Sigmoid colon (tissue), 7 donors: ENCODE measurements at places on chromosomes 1 and 21. TPM values are rescaled to one million over a fixed set of nuclear protein-coding genes. Genes with fewer than 3 reads are reported as not detected.

CD58 gene
- 36.6 TPM for total RNA-seq

TAS1R1 gene
- total RNA-seq = not detected

TP53BP2 gene
- 28.5 TPM for total RNA-seq

TMPRSS15 gene
- total RNA-seq = not detected

ZNF593OS gene
- not detected for total RNA-seq

KCNT2 gene
- total RNA-seq = 1.8 TPM

SNAP47 gene
- total RNA-seq = 36.3 TPM

- no peak overlapping the region for H3K27ac ChIP-seq
- H3K4me1 ChIP-seq = peaks cover 7% of the 10 kb centered on the region
- no peak overlapping the region for H3K4me3 ChIP-seq
- no peaks in the 10 kb centered on the region for H3K27me3 ChIP-seq
These were observed 146.0 kb downstream of the SLC30A10 start for GRCh38 chr1:219782311-219782710.

- DNase-seq = no peak
- H3K4me3 ChIP-seq = no peak overlapping the region
- H3K4me1 ChIP-seq = no peaks in the 10 kb centered on the region
- no peaks in the 10 kb centered on the region for H3K27me3 ChIP-seq
- H3K27ac ChIP-seq = no peak overlapping the region
- no peaks in the 10 kb centered on the region for H3K36me3 ChIP-seq
These were observed 273.7 kb downstream of the SRGAP2C start for GRCh38 chr1:121458291-121459048.

DNA sequence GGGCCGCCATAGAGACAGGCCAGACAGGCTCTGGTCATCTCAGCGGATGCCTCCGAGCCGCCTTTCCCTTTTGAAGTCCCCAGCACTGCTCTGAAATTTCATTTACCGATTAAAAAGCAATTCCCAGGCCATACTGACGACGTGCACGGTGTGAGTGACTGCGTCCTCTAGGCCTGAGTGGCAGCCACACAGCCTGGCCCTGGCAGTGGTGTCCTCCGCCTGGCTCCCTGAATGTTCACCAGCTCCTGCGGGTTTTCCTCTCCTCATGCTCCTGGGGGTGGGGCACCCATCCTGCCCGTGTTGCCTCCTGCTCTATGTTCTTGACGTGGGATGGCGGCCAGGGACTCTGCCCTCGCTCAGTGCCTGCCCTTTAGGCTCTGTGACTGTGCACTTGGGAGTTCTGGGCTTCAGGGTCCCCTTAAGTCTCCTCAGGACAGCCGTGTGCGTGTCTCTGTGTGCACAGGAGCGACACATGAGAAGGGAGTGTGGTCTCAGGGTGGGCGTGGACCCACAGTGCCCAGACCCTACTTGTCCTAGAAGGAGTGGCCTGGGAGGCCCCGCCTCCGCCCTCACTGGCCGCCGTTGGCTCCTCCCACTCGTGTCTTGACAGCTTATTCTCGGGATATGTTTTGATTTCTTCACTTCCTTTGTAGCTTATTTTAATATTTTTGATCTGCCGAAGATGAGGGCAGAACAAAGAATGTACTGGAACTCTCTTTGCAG lies 3.6 kb downstream of the SKI start:
- H3K4me3 ChIP-seq = peak overlapping the region; percentile 59
- peaks cover 78% of the 10 kb centered on the region for H3K4me1 ChIP-seq
- H3K27me3 ChIP-seq = no peaks in the 10 kb centered on the region
- DNase-seq = peak; percentile 95
- H3K27ac ChIP-seq = peak overlapping the region; percentile 92

DNA sequence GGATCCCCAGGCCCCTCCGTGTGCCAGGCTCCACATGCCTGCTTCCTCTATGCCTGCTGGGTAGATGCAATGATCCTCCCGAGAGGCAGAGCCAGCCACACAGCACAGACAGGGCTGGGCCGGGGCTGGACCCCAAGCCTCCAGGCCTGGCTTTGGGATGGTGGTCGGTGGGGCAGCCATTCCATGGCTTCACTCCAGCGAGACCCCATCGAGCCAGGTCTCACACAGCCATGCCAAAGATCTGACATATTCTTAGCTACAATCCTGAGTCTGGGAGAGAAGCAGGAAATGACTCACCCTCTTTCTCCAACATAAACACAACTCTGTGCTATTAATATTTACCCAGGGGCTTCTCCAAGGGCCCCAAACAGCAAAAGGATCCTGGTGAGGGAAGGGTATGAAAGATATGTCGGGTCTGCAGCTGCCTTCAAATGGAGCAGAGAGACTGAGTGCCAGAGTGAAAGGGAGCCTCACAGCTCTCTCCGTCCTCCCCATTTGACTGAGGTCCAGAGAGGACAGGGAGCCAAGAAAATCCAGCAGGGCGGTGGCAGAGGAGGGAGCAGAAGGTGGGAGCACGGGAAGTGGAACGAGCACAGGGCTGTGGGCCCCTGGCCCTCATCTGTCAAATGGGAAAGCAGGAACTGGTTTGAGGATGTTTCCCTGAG lies 639.5 kb downstream of the MATN1 start:
- H3K36me3 ChIP-seq = no peaks in the 10 kb centered on the region
- peak overlapping the region; percentile 18 for H3K27ac ChIP-seq
- H3K27me3 ChIP-seq = no peaks in the 10 kb centered on the region
- no peak for DNase-seq
- peaks cover 27% of the 10 kb centered on the region for H3K4me1 ChIP-seq
- no peak overlapping the region for H3K4me3 ChIP-seq

DNA sequence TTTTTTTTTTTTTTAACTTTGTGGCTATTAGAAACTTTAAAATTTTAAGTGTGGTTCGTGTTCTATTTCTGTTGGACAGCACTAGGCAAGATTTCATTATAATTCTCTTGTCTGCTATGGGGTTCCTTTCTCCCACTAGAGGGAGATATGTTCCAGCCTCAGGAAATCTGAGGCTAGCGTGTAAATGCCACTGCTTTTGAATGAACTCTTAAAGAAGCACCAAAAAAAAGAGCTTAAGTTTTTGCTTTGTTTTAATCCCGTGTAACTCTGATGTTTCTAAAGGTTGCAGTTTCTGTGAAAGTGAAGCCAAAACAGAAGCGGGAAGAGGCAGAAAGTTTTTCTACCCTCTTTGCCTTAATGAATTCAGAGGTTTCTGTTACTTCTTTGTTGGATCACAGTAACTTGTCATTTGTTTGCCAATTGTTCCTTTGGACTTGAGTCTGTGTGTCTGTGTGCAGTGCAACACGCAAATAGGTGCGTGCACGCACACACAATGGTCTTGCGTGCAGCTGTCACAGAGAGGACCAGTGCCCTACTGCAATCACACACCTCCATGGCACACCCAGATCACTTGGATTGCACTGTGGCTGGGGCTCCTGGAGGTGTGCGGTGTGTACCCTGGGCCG lies 32.3 kb downstream of the HHAT start:
- no peaks in the 10 kb centered on the region for H3K27me3 ChIP-seq
- DNase-seq = no peak
- H3K4me3 ChIP-seq = no peak overlapping the region

DNA sequence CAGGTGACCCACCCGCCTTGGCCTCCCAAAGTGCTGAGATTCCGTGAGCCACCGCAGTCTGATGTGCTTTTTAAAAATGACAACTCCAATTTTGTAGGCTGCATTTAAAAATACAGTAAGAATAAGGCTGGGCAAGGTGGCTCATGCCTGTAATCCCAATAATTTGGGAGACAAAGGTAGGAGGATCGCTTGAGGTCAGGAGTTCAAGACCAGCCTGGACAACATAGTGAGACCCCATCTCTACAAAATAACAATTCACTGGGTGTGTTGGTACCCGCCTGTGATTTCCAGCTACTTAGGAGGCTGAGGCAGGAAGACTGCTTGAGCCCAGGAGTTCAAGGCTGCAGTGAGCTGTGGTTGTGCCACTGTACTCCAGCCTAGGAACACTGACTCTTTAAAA lies 23.4 kb downstream of the SLC19A2 start:
- H3K36me3 ChIP-seq = peaks cover 22% of the 10 kb centered on the region
- H3K4me3 ChIP-seq = no peak overlapping the region
- DNase-seq = no peak
- no peak overlapping the region for H3K27ac ChIP-seq
- H3K27me3 ChIP-seq = no peaks in the 10 kb centered on the region

- H3K4me1 ChIP-seq = no peaks in the 10 kb centered on the region
- peak; percentile 40 for DNase-seq
- no peak overlapping the region for H3K4me3 ChIP-seq
- H3K27ac ChIP-seq = no peak overlapping the region
- peaks cover 22% of the 10 kb centered on the region for H3K27me3 ChIP-seq
- H3K36me3 ChIP-seq = no peaks in the 10 kb centered on the region
These were observed 315.4 kb downstream of the MATN1 start for GRCh38 chr1:30407865-30408580.

- no peaks in the 10 kb centered on the region for H3K4me1 ChIP-seq
- DNase-seq = no peak
- no peak overlapping the region for H3K27ac ChIP-seq
- no peaks in the 10 kb centered on the region for H3K27me3 ChIP-seq
- H3K4me3 ChIP-seq = no peak overlapping the region
- H3K36me3 ChIP-seq = no peaks in the 10 kb centered on the region
These were observed 177.6 kb upstream of the OLFM3 start for GRCh38 chr1:102174259-102174863.

DNA sequence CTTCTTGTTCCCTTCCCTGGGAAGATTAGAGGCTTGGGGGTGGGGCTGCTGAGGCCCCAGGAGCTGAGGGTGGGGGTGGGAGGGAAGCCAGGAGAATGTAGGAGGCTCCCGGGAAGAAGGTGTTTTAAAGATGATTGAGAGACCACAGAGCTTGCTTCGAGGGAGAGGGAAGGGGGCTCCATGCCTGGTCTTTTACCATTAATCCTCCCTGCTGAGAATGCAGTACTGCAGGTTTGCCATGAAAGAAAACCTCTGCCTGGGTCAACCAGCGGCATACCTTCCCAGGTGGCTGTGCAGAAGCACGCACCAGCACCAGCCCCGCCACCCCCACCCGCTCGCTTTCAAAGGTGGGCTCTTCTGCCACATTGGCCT lies 15.4 kb downstream of the ABCA4 start:
- H3K4me1 ChIP-seq = peaks cover 14% of the 10 kb centered on the region
- no peak for DNase-seq
- no peaks in the 10 kb centered on the region for H3K27me3 ChIP-seq
- H3K36me3 ChIP-seq = no peaks in the 10 kb centered on the region

- no peak overlapping the region for H3K27ac ChIP-seq
- no peak for DNase-seq
- H3K4me1 ChIP-seq = no peaks in the 10 kb centered on the region
- no peaks in the 10 kb centered on the region for H3K27me3 ChIP-seq
These were observed 20.9 kb downstream of the RWDD3 start for GRCh38 chr1:95254959-95255358.

DNA sequence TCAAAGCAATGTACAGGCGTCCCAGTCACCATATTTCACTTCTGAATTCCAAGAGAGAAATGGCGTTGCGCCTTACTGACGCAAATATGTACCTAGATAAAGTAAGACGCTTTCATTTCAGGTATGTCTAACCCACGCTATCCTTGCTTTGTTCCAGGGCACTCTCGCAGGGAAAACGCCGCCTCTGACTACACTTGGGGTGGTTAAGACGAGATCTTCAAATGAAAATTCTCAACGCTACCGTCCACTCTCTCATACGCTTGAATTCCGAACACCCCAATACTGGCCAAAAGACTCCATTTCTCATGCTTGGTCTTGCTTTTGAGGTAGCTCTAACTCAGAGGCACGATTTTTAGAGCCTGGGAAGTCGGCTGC lies 736 bp upstream of the ZMPSTE24 start:
- no peaks in the 10 kb centered on the region for H3K27me3 ChIP-seq
- no peaks in the 10 kb centered on the region for H3K4me1 ChIP-seq
- H3K36me3 ChIP-seq = peaks cover 20% of the 10 kb centered on the region
- H3K4me3 ChIP-seq = peak overlapping the region; percentile 83

GRCh38 chr1:53145942-53146708 lies 3.7 kb upstream of the SLC1A7 start:
- H3K36me3 ChIP-seq = no peaks in the 10 kb centered on the region
- H3K4me3 ChIP-seq = no peak overlapping the region
- peak; percentile 86 for DNase-seq
- H3K27me3 ChIP-seq = no peaks in the 10 kb centered on the region
- peak overlapping the region; percentile 85 for H3K27ac ChIP-seq

DNA sequence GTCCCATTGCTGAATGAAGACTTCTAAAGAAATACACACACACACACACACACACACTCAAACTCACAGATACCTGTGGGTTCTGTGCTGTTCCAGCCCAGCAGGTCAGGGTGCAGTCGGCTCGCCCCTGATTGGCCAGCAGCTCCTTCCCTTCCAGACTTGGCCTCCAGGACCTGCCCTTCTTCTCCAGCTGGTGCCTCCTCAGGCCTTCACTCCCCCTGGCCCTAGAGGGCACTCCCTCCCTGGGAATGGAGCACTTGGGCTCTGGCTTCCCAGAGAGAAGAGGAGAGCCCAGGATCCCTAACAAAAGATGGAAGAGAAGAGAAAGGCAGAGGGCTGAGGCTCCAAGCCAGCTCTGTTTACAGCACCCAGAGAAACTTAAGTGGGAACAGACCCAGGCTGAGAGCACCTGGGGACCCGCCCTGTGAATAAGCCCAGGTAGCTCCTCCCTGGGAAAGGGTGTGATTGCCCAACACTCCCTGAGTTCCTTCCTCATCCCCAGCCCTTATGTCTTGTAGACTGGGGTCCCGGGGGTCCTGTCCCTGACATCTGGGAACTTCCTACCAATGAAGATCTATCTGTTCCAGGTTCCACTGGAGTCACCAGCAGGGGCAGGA lies at the start of gene PGLYRP3:
PGLYRP3 (minus strand) TSS at position 383 of the 617 bp plus-strand sequence. CDS start 2,287 bp downstream, outside the sequence.
- H3K36me3 ChIP-seq = no peaks in the 10 kb centered on the region
- H3K27me3 ChIP-seq = no peaks in the 10 kb centered on the region
- no peaks in the 10 kb centered on the region for H3K4me1 ChIP-seq
- H3K27ac ChIP-seq = no peak within 1 kb of the TSS
- no peak within 1 kb of the TSS for H3K4me3 ChIP-seq

DNA sequence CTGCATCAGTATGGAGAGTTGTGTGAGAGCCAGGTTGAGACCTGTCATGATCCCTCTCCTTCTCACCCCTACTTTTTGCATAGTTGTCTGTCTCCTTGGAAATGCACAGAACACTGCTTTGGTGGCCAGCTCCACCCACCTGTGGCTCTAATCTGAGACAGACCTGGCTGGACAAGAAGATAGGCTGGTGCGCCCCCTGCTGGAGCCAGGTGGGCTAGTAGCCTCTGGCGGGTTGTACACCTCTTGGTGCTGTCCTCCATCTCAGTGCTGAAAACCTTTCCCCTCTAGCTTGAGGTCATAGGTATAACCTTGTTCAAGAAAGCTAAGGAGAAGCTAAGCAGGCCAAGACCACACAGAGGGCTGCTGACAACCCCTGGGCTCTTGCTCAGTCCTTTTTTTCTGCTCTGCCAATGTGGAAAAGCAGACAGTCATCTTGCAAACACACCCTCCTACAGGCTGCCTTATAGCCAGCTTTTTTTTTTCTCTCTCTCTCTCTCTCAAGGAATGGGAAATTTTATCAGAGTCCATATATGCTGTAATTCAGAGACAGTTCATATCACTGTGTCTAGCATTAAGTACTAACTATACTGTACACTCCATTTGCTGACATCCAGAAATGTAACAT lies 58.8 kb upstream of the SPATA6 start:
- H3K36me3 ChIP-seq = no peaks in the 10 kb centered on the region
- no peak for DNase-seq
- H3K4me1 ChIP-seq = peaks cover 9% of the 10 kb centered on the region
- H3K4me3 ChIP-seq = no peak overlapping the region
